Right lung (tissue), 10 donors: ENCODE measurements at places on chromosomes 12 and 14. TPM values are rescaled to one million over a fixed set of nuclear protein-coding genes. Genes with fewer than 3 reads are reported as not detected.

GRCh38 chr12:45518291-45519235, 210.9 kb upstream of the ARID2 start:
- no peak for DNase-seq

DNA sequence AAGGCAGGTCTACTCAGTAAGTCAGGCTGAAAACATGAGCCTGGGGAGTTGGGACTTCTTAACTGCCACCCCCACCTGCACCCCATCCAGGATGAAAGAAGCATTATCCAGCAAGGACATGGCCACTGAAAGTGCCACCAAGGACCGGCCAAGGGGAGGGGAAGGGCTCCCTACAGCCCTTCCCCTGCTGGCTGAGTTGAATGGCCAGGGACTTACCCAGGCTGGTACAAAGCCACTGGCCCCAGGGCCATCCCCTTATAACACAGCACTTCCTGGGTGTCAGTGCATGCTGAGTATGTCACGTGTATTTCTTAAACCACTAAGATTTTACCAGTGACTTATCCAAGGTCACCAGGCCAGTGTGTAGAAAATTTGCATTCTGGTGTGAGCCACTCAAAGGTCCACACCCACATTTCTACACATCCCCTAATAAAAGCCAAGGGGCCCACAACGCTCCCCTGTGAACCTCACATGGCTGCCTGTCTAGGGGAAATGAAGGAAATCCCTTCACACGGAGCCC, 29.3 kb upstream of the ZFP36L1 start:
- DNase-seq: no peak

DNA sequence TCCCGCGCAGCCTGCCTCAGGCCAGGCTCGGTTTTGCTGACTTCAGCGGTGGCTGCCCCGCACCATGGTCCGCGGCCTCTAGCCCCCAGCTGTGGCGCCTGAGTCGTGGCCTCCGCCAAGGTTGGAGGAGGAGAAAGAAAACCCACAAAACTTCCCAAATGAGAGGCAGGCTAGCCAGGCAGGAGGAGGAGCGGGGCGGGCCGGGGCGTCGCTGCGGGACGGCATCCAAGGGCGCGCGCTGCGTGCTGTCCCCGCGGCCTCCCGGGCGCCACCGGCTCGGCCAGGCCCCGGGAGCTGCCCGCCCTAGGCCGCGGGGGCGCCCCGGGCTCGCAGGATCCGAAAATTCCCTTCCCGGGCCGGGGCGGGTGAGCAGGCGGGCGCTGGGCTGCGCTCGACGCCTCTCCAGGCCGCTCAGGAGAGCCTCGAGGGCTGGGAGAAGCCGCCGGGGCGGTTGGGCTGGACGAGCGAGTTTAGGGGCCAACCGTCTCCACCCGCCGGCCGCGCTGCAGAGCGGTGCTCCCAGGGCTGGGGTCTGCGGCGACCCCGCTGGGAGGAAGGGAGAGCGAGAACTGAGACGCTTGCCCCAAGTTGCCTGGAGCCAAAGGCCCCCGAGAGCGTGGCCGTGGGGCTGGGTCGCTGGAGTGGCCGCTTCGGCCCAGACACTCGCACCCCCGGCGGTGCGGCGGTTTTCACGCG, at the start of gene EFS:
Gene EFS (minus strand): TSS at position 137 of the 696 bp plus-strand sequence. CDS start 147 bp downstream, outside the sequence.
- peak; percentile 46 for DNase-seq

- DNase-seq: no peak
Observed at GRCh38 chr12:57063991-57064685, 14.2 kb upstream of the MYO1A start.

- no peak for DNase-seq
Observed at GRCh38 chr12:128754275-128754674, 69.5 kb downstream of the SLC15A4 start.

Gene RGS6
- polyA plus RNA-seq: 2.9 TPM

GRCh38 chr12:19847294-19848059, 408.2 kb downstream of the AEBP2 start:
- DNase-seq: peak; percentile 51

- no peak for DNase-seq
Observed at GRCh38 chr12:130460611-130461446, 123.1 kb downstream of the PIWIL1 start.

DNA sequence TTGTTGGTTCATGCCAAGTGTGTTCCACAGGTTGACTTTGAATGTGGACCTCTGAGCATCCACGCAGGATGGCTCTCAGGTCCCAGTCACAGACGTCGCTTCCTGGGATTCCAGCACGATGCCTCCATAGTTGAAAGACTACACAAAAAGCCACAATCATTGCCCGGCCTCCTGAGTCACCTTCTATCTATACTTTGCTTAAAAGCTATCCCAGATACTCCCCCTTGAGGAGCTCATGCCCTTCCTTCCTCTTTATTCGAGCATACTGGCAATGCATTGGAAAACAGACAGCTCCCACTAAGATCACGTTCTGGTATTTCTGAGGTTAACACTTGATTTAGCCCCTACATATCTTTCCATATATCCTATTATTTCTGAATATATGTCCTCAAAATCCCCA, 40.1 kb downstream of the ZNF664 start:
- no peak for DNase-seq

- DNase-seq: no peak
Observed at GRCh38 chr12:50112456-50113218, 601 bp downstream of the COX14 start.

Gene KRT6C
- not detected for polyA plus RNA-seq

GRCh38 chr12:58931518-58931917, 11.2 kb upstream of the LRIG3 start:
- DNase-seq: no peak

GRCh38 chr14:77638771-77639171, 22.3 kb upstream of the SPTLC2 start:
- no peak for DNase-seq

GRCh38 chr14:67004521-67004920, 184.7 kb upstream of the GARIN2 start:
- no peak for DNase-seq

Gene CFL2
- 43.7 TPM for polyA plus RNA-seq

DNA sequence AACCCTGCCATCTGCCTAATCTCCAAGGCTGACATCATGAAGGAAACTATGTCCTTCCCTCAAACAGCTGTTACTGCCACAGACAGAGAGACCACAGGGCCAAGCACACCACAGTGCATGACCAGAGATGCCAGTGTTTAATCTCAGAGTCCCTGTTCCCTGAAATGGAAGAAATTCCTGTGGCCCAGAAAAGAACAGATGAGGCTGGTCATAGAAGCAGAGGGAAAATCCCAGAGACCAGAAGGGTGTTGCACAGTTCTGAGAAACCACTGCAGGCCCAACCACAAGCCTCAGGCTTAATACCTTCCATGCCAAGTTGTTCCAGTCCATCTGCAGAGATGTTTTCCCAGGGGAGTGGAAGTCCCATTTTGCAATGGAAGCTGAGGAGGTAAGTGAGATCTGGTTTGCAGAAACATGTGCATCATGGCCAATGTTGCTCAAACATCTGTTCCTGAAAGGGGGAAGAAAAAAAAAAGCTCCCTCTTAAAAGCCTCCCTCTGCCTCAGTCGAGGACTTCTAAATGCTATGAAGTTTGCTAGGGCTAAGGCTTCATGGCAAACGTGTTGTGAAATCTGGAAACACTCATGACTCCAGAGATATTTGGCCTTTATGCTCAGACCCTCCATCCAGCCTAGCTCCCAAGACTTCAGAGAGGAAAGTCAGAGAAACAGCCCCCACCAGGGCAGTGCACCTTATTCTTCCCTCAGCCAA, 98.6 kb downstream of the SCARB1 start:
- peak; percentile 42 for DNase-seq

Gene HHIPL1
- polyA plus RNA-seq: 2.4 TPM

DNA sequence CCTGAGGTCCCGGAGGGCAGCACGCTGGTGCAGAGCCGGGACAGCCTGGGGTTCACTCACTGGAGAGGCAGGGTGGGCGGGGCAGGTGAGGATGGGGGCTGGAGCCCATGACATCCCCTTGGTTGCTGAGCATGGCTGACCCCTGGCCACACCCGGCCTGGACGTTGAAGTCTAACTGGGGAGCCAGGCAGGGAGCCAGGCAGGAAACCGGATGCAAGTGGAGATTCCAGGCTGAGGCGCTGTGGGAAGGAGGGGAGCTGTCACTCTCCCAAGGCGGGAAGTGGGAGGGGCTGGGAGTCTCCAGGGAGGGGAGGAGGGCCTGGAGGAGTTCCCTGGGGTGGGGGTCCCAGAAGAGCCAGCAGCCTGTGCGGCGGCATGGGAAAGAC, 7.7 kb upstream of the INF2 start:
- peak; percentile 92 for DNase-seq

DNA sequence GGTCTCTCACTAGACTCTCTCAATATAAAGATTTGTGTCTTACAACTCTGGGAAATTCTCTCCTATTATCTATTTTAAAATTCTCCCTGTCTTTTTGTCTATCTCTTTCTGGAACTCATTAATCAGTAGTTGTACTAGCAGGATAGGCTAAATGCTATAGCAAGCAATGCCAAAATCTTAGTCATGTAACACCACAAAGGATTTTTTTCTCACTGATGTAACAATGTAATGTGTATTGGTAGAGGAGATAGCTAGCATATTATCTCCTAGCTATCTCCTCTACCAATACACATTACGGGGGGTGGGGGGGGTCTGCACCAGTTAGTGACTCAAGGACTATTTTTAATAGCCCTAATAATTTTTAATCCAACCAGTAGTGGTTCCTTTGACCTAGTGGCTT, 225.4 kb downstream of the KLHL28 start:
- no peak for DNase-seq

DNA sequence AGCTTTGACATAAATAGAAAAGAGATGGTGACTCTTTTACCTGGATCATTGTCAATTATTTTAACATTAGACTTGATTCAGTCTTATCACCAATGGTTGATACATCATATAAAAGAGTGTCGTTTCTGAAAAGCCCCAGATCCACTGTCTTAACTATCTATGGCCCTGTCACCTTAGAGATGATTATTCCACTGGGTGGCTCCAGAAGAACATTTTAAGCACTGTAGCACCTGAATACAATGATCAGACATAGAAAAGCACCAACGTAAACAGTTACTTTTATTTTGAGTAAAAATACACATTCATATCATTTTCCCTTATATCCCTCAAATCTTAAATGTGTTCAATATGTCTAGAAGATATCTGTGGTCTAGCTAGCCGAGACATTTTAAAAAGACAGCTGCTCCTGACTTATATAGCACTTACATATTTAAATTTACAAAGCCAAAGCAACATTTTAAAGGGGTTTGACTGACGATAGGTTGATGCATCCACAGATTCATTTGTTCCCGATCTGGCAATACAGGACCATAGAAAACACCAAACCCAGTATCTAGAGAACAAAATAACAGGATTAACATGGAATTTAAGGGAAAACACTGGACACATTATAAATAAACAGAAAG, 32.9 kb downstream of the TSPAN8 start:
- no peak for DNase-seq

DNA sequence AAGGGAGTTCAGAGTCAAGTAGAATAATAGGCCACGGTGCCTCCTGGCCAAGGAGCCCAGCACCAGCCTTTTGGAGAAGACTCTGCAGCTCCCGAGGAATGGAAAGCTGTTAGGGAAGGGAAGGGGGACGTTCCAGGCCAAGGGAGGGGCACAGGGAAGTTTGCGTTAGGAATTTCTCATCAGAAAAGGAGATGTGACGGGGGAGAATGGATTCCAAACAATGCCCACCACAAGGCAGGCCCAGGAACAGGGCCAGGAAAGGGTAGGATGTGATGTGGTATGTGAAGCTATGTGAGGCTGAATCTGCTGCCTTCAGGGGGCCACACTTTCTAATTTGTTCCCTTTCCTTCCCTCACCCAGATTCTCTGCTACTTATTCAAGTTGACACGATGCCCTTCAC, 46.0 kb downstream of the DGLUCY start:
- no peak for DNase-seq

- no peak for DNase-seq
Observed at GRCh38 chr14:61342486-61342885, 21.1 kb downstream of the PRKCH start.

DNA sequence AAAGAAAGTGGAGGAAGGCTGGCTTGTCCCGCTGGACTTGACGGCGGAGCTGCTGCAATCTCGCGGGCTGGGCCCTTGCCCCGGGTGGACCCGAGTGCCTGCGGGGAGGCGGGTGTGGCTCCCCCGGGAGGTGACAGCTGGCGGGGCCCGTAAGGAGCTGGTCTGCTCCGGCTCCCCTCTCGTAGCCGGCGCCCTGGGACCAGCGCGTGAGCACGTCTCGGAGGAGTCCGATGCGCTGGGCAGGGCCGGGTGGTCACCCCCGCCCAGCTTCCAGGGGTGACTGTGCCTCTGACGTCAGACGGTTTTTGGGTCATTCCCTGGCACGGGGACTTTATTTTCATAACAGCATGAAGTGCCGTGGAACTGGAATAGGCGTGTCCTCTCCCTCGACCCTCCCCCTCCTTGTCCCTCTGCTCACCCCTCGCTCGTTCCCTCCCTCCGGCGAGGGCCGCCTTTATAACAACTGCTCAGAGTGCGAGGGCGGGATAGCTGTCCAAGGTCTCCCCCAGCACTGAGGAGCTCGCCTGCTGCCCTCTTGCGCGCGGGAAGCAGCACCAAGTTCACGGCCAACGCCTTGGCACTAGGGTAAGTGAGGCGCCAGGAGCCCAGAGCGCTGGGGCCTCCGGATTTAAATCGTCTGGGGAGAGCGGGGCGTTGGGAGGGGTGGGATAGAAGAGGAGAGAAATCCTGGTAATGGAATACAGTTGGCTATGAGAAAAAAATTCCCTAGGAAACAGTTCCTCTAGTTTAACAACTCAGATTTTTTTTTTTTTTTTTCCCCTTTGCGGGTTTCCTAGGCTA, at the start of gene GPRC5A:
Gene GPRC5A (plus strand): TSS at position 483 of the 801 bp plus-strand sequence. CDS start 16,688 bp downstream, outside the sequence.
- DNase-seq: peak; percentile 87

GRCh38 chr12:118402251-118402650, 25.9 kb downstream of the SUDS3 start:
- DNase-seq: no peak

GRCh38 chr12:5051334-5051733, 7.7 kb downstream of the KCNA5 start:
- no peak for DNase-seq

GRCh38 chr12:1797011-1797901, 23.1 kb upstream of the LRTM2 start:
- DNase-seq: no peak

DNA sequence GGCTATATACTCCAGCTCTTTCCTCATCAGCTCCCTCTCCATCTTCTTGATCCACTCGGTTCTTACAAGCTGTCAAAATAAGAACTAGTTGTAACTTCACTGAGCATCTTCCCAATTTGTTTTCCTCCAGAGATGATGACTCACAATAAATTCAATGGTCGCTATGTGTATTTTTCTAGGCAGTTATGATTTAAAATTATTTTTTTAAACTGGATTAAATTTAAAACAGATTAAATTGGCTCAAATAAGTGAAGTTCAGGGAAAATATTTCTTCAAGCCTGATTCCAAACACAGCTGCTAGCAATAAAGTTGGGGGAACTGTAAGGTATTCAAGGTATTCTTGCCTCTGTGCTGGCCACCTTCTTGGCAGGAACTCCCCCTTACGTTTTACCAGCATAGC, 717.7 kb upstream of the USP15 start:
- DNase-seq: no peak

GRCh38 chr14:75096959-75097358, 27.5 kb downstream of the ZC2HC1C start:
- no peak for DNase-seq

Gene C12orf54
- polyA plus RNA-seq: 0.49 TPM
